ENCODE measurements at places on chromosomes 13 and 19.
A peak's percentile ranks its signal among the peaks of the same experiment; 100 is the strongest.

DNA sequence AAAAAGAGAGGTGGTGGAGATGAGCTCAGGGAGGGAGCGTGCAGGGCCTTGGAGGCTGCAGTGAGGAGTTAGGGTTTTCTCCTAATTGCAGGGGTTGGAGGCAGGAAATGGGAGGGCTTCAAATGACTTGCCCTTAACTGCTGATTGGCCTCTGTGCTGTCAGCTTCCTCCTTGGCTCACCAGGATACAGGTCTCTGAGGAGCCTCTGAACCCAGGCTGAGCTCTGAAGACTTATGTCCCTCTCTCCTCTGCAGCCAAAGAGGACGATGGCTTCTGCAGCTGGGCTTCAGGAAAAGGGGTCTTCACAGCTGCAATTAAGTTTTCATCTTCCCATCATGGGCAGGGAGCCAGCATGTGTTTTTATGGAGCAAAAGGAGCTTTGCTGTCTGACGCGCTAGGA, 6.7 kb upstream of the RANBP3 start:
- DNase-seq: no peak

- DNase-seq: no peak
These were observed 8.4 kb downstream of the ONECUT3 start for GRCh38 chr19:1761528-1762242.

- DNase-seq: no peak
These were observed 545.8 kb downstream of the LIG4 start for GRCh38 chr13:107669391-107669993.

- DNase-seq: no peak
These were observed 21.9 kb downstream of the PLEKHJ1 start for GRCh38 chr19:2214251-2214650.

DNA sequence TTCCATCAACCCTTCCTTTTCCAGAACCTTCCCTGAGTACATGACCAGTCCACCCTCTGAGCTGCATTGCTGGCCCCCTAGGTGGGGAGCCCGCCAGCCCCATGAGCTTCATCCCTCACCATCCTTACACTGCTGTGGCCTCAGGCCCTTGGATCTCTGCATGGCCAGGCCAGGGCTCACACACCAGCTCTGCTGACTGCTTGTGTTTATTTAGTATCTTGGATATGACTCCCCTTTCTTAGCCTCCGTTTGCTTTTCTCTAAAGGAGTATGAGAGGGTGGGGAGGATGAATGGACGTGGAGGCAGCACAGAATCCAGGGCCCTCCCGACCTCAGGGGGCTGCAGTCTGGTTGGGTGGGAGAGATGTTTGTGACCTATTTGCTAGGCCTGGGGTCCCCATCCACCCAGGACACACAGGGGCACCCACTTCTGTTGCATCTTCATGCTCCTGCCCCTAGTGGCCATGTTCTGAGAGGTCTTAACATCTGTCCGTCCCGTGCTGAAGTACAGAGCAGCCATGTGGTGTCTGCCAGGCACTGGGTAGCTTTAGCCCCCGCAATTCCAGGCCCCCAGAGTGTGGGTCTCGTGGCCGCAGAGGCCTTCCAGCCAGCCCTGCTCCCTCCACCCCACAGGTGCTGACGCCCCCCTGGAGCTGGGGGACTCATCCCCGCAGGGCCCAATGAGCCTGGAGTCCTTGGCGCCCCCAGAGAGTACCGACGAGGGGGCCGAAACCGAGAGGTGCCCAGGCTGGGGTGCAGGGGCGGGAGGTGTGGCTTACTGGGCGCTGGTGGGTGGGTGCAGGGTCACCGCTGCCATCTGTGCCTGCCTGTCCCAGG, 13.0 kb downstream of the ARHGEF1 start:
- DNase-seq: no peak

GRCh38 chr19:16293118-16294091, 31.2 kb upstream of the KLF2 start:
- peak; percentile 66 for DNase-seq

DNA sequence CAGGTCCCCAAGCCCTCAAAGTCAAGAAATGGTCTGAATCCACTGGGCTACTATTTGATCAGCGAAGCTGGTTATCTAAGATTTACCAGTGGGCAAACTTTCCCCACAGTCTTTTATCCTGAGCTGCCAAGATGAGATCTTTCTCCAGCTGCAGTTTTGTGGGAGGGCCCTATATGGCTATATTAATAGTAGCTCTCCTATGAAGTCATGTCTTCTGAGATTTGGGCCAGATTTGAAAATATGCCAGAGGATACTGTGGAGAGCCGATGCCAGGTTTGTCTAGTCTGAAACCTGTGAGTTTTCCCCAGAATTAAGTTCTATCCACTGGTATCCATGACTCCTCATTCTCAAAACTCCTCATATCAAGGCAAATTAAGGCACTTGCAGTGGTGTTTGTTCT, 173.2 kb downstream of the FLT1 start:
- DNase-seq: no peak

- DNase-seq: no peak
These were observed 5.5 kb upstream of the RANBP3 start for GRCh38 chr19:5983367-5983955.

GRCh38 chr19:14639536-14640277, 34.9 kb downstream of the ADGRE3 start:
- DNase-seq: no peak

DNA sequence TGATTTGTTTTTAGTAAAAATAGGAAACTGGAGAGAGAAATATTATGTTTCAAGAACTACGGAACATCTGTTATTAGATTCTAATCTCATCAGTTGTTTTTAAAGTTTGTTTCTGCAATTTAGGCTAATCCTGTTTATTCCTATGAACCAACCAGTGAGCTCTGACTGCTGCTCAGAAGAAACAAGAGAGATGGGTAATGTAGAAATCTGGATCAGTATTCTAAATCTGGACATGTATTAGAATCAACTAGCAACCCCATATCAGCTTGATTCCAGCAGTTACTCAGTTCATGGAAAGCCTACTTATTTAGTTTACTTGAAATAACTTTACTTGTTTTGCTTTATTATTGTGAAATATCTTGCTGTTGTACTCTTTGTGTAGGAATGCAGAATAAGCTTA, 115.2 kb downstream of the TNFRSF19 start:
- DNase-seq: no peak

GRCh38 chr13:41827507-41828213, 133.2 kb downstream of the VWA8 start:
- no peak for DNase-seq

- DNase-seq: no peak
These were observed 5.9 kb downstream of the CEACAM19 start for GRCh38 chr19:44677019-44677811.

- DNase-seq: peak; percentile 56
These were observed at the start of gene PDX1 for GRCh38 chr13:27919934-27920676. PDX1 (plus strand) TSS chr13:27920000; CDS start chr13:27920139, 139 bp downstream.

GRCh38 chr13:101019126-101019525, 344.5 kb upstream of the TMTC4 start:
- DNase-seq: no peak

DNA sequence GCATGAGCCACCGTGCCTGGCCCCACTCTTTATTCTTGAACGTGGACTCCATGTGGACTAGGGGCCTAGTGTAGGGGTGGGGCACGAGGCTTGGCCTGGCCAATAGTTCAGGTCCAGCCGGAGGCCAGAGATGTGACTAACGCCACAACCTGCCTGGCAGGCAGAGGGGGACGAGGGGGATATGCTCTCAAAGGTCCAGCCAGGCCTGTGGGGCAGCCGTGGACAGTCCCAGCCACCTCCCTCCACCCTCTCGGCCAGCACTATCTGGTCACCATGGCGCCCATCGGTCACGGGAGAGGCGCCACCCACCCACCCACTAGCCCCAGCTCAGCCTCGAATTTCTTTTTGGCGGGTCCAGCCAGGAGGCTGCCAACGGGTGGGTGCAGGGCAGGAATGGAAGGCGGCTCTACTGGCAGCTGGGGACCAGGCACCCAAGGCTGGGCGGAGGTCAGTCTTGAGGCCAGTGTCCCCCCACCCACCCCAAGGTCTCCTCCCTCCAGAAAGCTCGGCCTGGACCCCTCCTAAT, 2.2 kb upstream of the CERS1 start:
- DNase-seq: no peak

GRCh38 chr19:7648265-7649014, 11.5 kb downstream of the STXBP2 start:
- DNase-seq: no peak

DNA sequence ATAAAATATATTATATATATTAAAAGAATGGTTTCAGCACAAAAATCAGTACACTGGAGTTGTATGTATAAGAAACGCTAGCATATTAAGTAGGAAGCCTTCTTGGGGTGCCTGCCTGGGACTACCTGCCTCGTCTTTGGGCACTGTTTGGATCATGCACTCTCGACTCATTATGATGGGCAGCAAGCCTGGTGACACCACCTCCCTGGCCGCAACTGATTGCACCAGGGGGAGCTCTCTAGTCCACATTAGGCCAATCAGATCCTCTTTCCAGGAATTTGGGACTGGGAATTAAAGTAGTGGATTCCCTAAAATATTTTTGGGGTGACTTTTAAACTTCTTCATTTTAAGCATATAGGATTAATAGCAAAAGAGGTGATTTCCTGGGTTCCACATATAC, 56.0 kb upstream of the RGCC start:
- no peak for DNase-seq

GRCh38 chr19:17654993-17655392, 33.2 kb downstream of the UNC13A start:
- DNase-seq: peak; percentile 38

GRCh38 chr19:23318143-23318542, 67.9 kb upstream of the ZNF724 start:
- no peak for DNase-seq

DNA sequence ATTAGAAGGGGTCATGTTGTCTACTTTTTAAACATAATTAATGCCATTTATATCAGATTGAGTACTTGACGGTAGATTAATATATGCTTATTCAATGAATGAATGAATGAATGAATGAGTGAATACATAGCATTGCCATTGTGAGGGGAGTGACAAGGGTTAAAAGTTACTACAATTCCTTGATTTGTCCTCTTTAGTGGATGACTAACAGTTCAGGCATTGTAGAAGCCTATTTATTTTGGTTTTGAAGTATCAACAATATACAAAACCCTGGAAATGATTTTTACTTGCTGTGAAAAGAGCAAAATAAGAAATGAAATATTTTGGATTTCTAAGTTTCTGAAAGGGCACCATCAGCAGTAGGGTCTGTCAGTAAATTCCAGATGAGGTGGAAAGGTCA, 122.7 kb downstream of the CYSLTR2 start:
- DNase-seq: no peak

DNA sequence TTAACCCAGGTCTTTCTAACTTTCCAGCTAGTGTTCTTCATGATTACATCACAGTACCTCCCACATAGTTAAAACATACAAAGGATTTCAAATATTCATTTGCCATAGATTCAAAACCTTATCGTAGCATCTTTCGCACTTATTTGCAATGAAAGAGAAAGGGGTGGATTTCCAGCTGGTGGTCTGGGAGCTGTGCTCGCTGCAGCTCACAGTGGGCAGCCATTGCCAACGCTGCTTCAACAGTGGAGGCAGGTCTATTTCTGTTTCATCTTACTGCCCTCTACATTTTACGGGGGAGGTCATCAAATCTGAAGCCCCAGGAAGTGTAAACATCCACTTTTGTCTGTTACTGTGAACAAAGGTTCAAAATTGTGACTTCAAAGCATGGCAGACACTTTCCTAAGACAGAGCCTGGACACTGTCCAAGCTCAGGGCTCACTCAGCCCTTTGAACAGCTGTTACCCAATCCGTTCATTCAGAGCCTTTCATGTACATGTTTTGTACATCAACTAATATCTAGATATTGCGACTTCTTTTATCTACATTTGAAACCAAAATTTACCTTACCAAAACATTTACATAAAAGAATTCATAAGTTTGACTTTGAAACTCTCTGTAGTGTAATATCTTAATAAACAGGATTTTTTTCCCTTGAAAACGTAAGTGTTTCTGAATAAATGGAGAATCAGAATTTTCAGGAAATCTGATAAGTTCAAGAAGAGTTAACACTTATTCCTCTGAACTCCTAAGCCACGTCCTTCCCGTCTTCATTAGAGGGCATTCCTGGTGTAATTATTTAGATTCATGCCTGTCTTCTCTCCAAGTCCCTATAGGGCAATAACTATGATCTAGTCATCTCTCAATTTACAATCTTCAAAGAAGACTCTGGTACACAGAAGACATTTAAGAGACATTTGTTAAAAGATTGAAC, 25.1 kb downstream of the STARD13 start:
- no peak for DNase-seq

DNA sequence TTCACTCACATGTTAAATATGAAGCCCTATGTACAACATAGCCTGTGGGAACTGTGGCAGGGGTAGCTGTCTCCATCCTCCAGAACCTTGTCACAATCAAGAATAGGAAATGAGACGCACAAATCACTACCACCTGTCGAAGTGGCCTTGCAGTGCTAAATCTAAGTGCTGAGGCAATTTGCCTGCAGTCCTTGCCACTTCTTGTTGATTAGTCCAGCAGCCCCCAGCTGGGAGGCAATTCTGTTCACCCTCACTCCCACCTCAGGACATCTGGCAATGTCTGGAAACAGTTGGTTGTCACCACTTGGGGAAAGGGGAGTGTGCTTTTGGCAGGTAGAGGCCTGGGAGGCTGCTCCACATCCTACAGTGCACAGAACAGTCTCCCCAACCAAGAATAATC, 10.7 kb downstream of the RFX2 start:
- DNase-seq: no peak

- no peak for DNase-seq
These were observed 175.6 kb upstream of the SLITRK6 start for GRCh38 chr13:85974608-85975366.

DNA sequence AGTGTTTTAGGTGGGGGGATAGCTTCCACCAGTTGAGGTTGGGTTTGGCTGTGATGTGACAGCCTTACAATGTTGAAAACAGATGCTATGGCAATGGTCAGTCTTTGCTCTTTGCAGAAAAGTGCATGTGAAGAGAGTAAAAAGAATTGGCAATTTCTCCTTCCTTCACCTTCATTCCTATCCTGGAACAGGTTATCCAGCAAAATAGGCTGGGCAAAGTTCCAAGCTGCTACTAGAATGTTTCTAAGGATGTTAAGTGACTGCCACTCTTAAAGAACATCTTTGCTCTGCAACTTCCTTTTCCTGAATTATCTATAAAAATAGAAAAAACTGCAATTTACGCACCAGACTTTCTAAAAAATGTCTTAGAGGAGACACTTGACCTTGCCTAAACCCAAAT, 50.1 kb upstream of the MYCBP2 start:
- no peak for DNase-seq
